ENCODE measurements at places on chromosomes 4 and X. TPM values are rescaled to one million over a fixed set of nuclear protein-coding genes. Genes with fewer than 3 reads are reported as not detected.

The ADRA2C gene
- 4.3 TPM for total RNA-seq

The GRIA3 gene
- not detected for total RNA-seq

The CXorf49 gene
- total RNA-seq = not detected

The PRR27 gene
- not detected for total RNA-seq

The MXD4 gene
- 47.1 TPM for total RNA-seq

DNA sequence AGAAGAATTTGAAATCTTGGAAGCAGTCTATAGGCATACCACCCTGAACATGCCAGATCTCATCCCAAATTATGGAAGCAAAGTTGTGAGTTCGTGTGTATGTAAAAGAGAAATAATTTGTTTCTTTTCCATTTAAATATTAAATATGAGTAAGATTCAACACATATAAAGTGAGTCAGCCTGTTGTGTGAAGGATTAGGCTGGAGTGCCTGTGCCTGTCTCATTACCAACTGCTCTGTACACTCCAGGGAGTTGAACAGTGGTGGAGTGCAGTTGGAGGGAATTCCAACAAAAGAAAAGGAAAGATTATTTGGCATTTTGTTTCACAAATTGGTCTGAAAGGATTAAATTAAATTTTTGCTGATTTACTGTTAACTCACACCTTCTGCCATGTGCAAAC, 435.6 kb downstream of the FAT4 start:
- no peak for DNase-seq

GRCh38 chr4:48704091-48704802, 75.8 kb downstream of the FRYL start:
- no peak for DNase-seq

GRCh38 chr4:147987252-147987651, 255.4 kb downstream of the ARHGAP10 start:
- DNase-seq = no peak

DNA sequence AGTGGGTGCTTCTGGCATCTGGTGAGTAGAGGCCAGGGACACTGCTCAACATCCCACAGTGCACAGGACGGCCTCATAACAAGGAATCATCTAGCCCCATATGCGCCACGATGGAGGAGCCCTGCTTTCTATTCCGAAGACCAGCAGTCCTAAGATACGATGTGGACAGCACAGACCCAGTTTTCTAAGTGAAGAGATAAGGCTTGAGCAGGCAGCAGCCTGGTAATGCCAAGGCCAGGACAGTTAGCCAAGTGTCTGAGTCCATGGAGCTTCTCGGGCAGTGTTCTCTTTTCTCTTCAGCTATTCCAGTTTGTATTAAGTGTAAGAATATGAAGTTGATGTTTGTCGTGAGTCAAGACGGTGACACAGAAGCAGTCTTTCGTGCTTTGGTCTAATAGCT, 112.7 kb downstream of the TBL1X start:
- no peak for DNase-seq

GRCh38 chrX:110414679-110415439, 56.2 kb downstream of the RTL9 start:
- no peak for DNase-seq

DNA sequence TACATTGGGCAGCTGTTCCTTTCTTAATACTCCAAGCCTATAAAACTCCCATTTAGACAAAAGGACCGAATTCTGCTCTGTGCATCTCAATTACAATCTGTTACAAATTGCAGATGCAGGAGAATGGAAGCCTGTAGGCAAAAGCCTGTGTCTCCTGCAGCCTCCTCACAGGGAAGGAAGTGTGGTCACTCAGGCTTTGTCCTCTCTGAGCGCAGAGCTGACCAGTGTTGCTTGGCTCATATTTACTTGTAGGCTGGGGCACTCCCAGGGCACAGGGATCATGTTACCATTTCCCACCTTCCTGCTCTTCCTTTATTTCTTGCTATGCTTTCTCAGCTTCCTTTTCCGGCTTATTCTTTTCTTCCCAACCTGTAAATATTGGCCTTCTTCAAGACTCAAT, 15.7 kb downstream of the SUPT20HL2 start:
- DNase-seq = no peak

DNA sequence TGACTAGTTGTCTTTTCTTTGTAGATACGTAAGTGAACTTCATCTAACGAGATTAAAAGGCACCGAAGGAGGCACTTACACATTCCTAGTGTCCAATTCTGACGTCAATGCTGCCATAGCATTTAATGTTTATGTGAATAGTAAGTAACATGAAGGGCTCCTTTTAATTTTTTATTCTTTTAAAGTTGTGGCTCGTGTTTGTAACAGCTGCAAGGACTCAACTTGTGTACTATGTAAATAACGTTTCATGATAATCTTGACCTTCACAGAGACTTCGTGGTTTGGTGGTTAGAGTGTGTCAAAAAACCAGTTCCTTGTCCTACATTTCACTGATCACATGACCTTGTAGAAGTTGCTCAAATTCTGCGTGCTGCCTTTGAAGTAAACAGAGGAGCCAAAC, 51.6 kb downstream of the KIT start:
- no peak for DNase-seq

DNA sequence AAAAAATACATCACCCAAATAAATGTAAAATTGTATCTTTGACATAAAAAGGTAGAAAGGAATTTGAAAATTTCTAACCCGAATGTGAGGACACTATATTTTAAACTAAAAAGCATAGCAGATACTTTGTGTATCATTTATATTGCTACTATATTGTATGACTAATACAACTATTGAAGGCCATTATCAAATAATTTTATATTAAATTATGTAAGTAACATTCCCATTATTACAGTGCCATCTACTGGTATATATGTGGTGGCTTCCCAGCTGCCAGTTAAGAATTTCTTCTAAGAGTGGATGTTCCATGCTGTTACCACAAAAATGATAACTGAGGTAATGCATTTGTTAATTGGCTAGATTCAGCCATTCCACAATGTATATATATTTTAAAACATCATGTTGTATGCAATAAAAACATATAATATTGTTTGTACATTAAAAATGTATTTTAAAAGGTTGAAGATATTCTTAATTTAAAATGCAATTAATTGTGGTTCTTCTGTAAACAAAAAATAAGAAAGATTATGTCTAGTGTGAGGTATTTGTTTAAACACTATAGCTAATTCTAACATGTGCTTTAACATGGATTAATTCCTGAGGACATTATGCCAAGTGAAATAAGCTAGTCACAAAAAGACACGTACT, 65.3 kb downstream of the EGF start:
- DNase-seq = no peak

DNA sequence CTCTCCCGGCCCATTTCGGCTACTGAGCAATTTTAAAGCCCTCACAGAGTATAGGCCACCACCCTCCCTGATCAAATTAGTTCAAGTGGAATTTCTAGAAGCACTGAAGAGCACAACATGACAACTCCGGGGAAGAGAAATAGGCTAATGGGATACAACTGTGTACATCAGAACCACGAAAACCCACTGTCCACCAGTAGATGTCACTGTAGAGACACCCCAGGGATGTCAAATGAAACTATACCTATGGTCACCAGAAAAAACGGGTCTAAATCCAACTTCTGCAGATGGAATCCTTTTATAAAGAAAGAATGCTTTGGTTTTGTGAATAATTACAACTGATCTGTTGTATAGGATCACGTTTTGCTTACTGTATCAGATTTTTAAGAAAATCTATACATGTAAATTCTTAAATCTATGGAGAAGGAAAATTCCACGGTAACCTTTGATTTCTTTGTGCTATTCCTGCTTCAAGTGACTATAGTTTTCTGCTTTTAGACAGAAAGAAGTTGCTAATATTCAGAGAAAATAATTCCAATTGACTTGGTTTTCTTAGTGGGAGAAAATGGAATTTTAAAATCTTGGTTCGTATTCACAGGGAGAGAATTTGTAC, 29.5 kb upstream of the MAP3K15 start:
- peak; percentile 40 for DNase-seq

DNA sequence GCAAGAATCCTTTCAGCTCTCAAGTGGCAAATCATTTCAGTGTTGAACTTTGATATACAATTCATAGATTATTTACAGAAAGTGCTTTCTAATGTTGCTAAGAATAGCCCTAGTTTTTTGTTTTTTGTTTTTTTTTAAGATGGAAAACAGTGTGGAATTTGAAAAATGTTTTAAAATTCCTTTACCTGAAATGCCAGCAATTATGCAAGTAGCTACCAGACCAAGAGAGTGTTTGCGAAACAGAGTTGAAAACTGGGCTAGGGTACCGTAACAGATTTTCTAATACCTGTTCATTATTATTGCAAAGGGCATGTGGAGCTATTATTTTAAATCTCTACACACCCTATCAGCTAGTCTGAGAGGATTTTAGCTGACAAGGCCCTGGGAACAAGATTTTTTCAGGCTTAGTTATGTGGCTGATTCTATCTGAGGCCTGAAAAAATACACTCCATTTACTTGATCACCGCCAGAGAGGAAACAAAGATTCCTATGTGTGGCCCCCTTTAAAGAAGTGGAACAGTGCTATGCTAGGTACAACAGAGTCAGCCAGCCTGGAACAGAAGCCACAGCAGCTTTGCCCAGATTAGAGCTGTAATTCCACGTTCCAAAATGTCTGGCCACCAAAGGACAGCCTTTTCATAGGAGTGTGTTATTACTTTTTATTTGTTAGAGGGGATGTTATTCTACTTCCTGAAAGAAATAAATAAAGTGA, 46.9 kb upstream of the SLC39A8 start:
- no peak for DNase-seq

- DNase-seq = no peak
Observed at GRCh38 chrX:38138900-38139299, 81.8 kb downstream of the SRPX start.

GRCh38 chr4:11634283-11634682, 205.6 kb upstream of the HS3ST1 start:
- DNase-seq = peak; percentile 74

DNA sequence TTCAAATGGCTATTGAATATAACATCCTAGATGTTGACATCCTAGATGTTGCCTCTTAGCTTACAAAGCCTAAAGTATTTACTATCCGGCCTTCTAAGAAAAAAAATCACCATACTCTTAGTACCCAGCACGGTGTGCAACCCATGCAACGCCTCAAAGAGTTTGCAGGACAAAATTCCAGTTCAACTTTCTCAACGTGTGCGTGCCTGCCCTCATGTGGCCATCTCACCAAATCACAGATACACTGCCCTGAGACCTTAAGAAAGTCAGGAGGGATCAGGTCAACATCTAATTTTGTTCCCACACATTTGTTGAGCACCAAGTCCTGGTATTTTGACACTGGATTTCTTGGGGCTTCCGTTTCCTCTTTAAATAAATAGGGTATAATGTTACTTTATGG, 68.3 kb downstream of the CRMP1 start:
- DNase-seq = no peak

DNA sequence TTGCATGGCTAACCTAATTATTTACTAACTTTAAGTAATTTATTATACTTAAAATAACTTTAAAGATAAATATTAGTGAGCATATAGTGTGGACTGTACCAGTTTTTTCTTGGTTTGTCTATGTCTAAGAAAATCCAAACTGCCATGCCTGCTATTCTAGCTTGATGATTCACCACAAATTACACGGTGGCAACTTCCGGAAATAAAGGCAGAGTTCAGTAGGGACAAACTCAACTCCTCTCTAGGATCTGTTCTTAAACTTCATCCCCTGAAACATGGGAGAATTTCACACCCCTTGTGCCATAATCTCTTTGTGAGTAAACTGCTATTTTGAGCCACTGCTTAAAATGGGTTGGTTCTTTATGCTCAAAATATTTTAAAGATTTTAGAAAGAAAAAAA, 213.6 kb upstream of the NRK start:
- DNase-seq = no peak

DNA sequence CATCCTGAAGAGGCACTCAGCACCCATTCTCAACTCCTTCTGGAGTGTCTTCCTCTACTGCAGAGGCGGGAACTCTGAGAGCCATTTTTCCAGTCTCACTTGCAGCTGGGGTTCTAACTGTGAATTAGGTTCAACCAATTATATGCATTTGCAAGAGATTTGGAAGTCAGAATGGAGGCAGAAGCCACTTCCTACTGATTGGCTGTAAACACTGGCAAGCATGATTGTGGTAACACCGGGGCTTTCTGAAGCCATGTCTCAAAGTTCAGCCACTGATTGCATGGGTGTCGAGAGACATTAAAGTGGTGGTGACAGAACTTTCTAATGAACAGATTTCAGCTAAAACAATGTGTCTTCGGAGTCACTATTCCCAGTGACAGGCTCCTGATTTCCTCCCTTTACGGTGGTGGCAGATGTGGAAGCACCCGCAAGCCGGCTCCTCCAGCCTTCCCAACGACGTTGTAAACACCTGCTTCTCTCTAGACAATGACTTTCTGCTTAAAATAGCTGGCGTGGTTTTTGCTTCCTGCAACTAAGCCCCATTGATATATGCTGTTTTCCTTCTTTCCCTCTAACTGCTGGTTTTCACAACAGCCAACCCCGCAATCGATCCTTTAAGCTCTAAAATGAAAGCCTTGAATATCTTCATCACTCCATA, 92.0 kb downstream of the IRF2 start:
- DNase-seq = no peak

DNA sequence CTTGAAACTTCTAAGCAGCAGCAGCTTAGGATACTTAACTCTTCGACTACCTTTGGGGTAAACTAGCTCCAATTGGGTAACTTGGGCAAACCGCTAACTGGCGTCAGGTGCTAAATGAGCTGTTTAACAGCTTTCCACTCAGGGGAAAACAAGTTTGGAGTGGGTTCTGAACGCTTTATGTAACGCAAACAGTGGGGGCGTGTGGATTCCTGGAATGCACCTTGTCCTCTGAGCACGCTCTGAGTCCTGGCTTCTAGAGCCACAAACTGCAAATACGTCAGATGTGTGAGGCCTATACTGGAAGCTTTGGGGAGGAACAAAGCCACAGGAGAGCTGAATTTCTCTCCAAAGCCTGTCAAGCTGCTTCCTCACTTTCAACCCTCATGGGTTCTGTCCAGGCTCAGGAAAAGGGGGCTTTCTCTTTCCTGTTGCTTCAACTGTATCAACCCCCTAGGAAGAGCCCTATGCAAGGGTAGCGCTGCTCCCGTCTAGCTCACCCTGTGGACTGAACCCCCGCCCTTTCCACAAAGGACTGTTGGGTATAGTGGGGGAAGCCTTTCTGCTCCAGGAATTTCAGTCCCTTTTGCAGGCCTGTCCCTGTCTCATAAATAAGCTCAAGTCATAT, 4.5 kb upstream of the WDR1 start:
- no peak for DNase-seq

- DNase-seq = no peak
Observed at GRCh38 chrX:141402897-141403610, 160.7 kb upstream of the SPANXC start.

DNA sequence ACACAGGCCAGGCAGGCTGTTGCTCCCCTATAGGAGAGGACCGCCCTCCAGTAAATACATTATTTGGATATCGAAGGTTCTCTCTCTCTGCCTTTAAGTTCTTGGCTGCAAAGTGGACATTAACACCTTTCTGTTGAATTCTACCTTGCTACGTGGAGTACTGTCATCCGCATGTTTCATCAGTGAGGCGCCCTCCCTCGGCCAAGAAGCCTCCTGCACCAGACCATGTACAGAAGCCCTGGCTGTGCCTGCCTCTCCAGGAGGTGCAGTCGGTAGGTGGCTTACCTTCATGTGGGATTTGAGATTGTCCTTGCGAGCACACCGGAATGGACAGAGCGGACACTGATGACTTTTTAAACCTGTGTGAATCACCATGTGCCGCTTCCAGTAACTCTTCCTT, 46.7 kb downstream of the ZNF827 start:
- no peak for DNase-seq

- DNase-seq = no peak
Observed at GRCh38 chr4:79502081-79502480, 94.1 kb upstream of the GK2 start.

GRCh38 chr4:176546975-176547374, 227.2 kb downstream of the SPCS3 start:
- no peak for DNase-seq

GRCh38 chr4:180665994-180666824, 1577.0 kb upstream of the TENM3 start:
- no peak for DNase-seq

GRCh38 chr4:53191997-53192396, 173.9 kb downstream of the SCFD2 start:
- no peak for DNase-seq

Data from Peyer's patch (tissue), 4 donors.